ENCODE measurements at places on chromosomes 7 and 10. TPM values are rescaled to one million over a fixed set of nuclear protein-coding genes. Genes with fewer than 3 reads are reported as not detected.
A peak's percentile ranks its signal among the peaks of the same experiment; 100 is the strongest.

DNA sequence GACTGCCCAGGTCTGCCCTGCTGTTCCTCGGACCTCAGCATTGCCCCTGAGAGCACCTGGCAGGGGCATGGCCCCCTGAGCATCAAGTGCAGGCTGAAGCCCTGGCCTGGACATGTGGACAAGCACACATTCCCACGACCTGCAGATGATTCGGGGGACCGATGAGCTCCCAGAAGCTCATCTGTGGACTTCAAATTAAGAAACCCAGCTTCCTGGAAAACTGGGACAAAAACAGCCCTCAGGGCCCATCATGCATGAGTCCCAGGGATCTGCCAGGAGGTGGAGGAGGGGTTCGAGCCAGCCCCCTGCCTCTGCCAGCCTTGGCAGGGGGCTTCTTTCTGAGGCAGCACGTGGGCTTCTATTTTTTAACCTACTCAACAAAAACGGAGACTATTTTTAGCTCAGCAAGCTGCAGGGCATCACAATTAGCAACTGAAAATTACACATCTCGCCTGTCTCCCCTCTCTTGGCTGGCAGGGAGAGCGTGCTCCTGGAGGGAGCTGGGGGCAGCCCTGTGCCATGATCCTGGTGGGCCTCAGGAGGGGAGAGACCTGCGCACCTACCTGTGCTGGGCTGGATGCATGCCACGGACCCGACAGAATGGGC lies 51.8 kb downstream of the RASGEF1A start:
- no peak for DNase-seq

GRCh38 chr7:84102213-84102612 lies 92.4 kb downstream of the SEMA3A start:
- DNase-seq, result no peak

The TAS2R5 gene
- total RNA-seq, result 2.3 TPM

GRCh38 chr10:89185658-89186057 lies 21.5 kb downstream of the CH25H start:
- no peak for DNase-seq

The GATA3 gene
- 3.1 TPM for total RNA-seq

DNA sequence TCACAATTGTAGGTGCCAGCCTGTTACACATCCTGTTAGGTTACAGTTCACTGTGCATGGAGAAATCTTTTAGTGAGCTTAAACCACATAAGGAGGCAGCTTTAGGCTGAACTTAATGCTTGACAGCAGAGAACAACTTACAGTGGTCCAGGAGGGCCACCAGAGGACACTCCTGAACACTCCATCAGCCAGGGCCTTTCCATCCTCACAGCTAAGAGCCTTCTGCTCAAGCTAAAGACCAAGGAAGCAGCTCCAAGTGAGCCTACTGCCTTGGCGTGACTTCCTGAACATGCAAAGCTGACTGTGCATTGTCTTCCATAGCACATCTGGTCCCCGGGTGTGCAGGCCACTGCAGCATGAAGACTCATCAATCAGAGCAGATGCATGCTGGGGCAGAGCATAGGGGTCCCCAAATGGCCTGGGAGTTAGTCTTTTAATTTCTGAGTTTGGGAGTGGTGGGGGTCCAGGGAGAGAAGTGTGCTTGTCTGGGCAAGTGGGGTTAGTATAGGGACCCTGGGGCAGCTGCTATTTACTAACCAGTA lies 105.0 kb downstream of the ZNF248 start:
- no peak for DNase-seq

- DNase-seq, result no peak
Observed at GRCh38 chr7:8436965-8437364, 3.6 kb downstream of the NXPH1 start.

The UBTD1 gene
- total RNA-seq, result 22.8 TPM

DNA sequence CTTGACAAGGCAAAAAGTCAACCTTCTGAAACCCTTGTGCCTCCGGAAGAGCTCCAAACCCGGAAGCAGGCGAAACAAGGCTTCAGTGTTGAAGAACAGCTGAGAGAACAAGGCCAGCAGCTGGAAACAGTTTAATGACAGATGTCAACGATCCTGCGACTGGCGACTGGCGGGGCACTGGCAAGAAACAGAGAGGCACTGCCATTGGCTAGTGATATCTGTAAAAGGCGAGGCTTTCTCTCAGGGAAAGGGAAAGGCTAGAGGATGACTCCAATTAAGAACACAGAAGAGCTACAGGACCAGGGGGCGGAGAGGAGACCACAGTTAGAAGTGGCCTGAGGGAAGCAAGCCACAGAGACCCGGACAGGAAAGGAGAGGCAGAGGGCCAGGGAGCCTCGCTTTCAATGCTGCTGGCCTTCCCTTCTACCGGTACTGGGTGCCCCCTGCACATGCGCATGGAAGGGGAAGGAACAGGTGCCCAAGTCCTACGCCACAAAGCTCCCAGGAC lies 19.4 kb downstream of the ITGB1 start:
- no peak for DNase-seq

The PTF1A gene
- total RNA-seq, result not detected

- no peak for DNase-seq
Observed at GRCh38 chr7:4085937-4086691, 596.0 kb upstream of the FOXK1 start.

- no peak for DNase-seq
Observed at GRCh38 chr7:196283-196682, 3.9 kb downstream of the FAM20C start.

The LBX1 gene
- total RNA-seq, result not detected

The AS3MT gene
- 2.1 TPM for total RNA-seq

DNA sequence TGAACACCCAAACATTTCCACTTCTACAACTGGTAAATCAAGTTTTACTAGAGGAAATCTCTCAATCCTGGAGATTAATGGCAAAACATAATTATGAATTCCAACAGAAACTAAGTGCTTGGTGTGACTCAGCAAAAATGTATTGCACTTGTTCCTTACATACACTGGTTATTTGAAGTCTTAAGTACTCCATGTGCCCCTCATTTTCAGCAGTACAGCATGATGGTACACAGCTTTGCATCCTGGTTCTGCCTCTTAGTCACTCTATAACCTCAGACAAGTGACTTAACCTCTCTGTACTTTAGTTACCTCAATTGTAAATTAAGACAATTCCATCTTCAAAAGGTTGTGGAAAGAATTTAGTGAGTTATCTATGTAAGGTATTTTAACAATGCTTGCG lies 12.9 kb downstream of the SLC16A12 start:
- DNase-seq, result no peak

DNA sequence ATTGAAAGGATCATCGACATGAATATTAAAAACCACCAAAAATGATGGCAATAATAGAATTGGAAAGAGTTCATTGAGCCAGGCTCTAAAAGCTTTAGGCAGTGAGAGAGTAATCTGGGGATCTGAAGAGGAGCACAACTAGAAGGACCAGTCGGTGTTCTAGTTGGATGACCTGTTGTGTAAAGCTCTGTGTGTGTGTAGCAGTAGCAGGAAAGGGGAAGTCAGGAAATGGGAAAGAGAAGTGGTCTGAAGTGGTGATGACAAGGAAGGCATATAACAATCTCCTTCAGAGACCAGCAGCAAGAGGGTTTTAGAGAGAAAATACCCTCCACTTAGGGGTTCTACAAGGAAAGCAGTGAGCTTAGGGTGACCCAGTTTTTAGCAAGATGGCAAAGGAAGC lies 539.2 kb downstream of the HTR7 start:
- no peak for DNase-seq

DNA sequence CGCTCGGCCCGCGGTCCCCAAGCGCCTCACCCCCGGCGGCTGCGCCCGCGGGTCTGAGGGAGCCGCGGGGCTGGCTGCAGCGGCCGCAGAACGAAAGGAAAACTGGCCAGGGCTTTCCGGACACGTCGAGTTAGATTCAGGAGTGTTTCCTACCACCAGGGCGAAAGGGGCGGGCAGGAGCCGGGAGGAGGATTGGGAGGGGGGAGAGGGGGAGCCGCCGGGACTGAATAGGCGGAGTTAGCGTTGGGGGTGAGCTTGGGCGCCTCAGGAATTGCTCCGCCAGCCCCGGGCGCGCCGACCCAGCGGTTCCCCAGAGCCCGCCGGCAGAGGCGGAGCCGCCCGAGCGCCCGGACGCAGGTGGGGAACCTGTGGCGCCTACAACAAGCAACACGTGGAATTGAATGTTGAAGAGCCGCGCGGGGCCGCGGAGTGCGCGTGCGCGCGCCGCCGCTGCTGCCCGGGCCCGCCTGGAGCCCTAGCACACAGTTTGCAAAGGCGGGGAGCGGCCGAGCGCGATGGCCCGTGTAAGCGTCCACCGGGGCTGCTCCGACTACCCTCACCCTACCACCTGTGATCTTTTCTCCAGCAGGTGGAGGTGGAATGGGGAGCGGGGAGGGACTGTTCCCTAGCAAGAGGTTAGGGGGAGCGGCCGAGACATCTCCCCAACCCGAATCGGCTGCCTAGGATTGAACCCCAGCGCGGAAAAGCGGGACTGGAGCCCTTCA lies at the start of gene CADPS2:
Gene CADPS2 (minus strand): TSS at position 104 of the 725 bp plus-strand sequence. CDS start 123 bp downstream, outside the sequence.
- peak; percentile 54 for DNase-seq

GRCh38 chr7:93145354-93145753 lies 2.8 kb downstream of the SAMD9L start:
- no peak for DNase-seq

The CDH23 gene
- 25.3 TPM for total RNA-seq

DNA sequence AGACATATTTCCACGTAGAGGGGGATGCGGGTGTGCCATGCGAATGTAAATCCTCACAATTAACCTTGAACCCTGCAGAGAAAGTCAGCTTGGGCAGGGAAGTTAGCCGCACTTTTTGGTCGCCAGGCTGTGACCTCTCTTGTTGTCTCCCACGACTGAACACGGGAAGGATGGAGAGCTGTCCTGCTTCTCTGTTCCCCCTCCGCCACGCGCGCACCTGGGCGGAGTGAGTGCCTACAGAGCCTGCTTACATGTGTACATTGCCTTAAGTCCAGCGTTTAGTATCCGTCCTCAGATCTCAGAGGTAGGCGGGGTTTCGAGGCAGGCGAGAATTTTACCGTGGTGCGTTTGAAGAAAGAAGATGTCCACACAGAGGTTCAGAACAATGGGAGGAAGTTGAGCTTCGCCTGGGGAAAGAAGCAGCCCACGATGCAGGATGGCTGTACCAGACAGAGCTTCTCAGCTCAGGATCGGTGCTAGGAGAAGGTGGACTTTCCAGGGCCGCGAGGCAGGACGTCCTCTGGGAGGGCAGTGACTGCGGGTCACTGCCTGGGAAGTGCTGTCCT lies 482 bp upstream of the ERCC6 start:
- DNase-seq, result no peak

DNA sequence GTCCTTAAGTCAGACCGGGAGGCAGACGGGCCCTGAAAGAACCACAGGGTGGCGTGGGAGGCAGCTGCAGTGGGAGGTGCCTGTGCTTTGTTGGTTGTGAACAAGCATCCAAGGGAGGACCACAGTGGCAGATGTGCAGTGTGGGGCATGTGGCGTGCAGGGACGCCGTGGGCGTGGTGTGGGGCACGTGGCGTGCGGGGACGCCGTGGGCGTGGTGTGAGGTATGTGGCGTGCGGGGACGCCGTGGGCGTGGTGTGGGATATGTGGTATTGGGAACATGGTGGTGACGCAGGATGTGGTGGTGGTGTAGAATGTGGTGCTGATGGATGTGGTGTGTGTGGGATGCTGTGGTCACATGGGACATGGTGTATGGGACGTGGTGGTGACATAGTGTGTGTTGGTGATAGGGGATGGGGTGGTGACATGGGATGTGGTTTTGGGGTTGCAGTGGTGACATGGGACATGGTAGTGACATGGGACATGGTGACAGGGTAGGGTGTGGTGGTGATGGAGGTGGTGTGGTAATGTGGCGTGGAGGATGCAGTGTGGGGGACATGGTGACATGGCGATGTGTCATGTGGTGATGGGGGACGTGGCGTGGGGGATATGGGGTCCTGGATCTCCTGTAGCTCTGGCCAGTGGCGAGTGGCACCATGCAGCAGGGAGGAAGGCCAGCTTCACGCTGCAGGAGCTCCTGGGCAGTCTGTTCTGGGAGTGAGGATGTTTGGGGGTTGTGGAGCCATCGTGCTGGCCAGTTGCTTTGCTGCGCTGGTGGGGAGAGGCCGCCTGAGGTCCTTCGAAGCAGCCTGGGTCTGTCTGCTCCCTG lies 78.8 kb downstream of the INPP5A start:
- no peak for DNase-seq

The CH25H gene
- 25.5 TPM for total RNA-seq

The MBL2 gene
- not detected for total RNA-seq

DNA sequence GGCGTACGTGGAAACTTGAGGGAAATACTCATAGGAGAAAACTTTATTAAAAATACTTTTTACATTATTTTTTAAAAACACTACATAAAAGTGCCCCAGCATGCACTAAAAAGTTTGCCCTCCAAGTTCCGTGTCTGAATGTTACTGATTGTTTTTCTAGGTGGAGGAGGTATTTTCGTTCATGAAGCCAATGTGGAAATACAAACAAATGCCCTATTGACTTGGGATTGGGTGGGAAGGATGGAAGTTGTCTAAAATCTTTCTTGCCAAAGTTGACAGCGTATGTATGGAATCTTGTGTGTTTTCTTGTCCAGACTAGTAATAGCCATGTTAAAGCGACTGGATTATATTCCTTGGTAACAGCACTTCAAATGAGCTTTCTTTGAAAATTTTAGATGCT lies 1.2 kb downstream of the PROSER2 start:
- no peak for DNase-seq

DNA sequence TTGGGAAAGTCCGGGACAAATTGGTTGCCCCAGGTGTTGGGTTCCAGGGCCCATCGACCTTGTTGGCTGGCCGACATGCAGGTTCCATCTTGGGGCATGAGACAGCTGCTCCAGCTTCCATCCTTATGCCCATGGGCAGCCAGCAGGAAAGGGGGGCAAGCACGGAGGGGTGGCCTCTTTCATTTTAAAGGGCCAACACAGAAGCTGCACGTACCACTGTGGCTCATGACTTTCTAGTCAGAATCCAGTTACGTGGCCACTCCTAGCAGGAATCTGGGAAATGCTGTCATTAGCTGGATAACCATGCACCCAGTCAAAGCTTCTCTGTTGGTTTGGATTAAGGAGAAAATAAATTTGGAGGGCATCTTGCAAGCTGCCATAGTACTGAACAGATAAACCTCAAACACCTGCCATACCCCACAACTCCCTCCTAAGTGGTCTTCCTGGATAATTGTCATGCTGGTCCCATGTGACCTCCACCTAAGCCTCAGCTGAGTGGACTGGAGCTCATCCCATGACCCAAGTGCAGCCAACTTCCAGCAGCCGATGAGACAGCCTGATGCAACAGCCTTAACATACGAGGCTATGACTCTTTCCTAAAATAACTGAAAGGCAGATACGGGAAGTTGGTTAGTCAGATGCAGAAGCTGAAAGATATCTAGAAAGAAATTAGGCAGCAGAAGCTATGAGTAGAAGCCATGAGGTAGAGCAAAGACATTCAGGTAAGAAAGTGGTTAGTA lies 21.4 kb upstream of the GSDME start:
- DNase-seq, result no peak

- no peak for DNase-seq
Observed at GRCh38 chr7:40733578-40733977, 598.8 kb downstream of the SUGCT start.

DNA sequence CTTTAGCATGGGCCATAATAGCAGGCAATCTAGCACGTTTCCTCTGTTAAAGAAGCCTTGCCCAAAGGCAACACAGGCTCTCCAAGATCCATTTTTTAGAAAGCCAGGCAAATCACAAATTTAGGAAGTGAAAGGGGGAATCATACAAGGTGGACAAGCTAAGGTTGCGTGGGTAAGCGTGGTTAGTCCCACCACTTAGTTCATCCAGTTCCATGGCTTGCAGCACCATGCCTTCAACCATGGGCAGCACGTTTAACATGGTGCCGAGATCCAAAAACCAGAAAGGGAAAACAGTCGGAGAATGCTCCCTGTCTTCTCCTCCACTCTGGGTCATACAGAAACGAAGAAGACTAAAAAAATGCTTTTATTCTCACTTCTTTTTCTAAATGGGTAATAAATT lies 234.4 kb upstream of the IMMP2L start:
- no peak for DNase-seq

- no peak for DNase-seq
Observed at GRCh38 chr10:132548869-132549268, 11.3 kb downstream of the INPP5A start.

Data from omental fat pad (tissue), 4 donors.